Stimulated activated CD8-positive, alpha-beta memory T cell treated with anti-CD3 and anti-CD28 coated beads, Interleukin-7, amount 100 ng/mL, for 1 hour (primary cell): ENCODE measurements at places on chromosomes 2 and 18.

GRCh38 chr18:71743634-71744033 lies 800.5 kb downstream of the CBLN2 start:
- DNase-seq, result no peak

- no peak for DNase-seq
Observed at GRCh38 chr2:47519604-47520301, 116.8 kb downstream of the MSH2 start.

GRCh38 chr2:159797225-159797542 lies 824 bp downstream of the CD302 start:
- no peak for DNase-seq

DNA sequence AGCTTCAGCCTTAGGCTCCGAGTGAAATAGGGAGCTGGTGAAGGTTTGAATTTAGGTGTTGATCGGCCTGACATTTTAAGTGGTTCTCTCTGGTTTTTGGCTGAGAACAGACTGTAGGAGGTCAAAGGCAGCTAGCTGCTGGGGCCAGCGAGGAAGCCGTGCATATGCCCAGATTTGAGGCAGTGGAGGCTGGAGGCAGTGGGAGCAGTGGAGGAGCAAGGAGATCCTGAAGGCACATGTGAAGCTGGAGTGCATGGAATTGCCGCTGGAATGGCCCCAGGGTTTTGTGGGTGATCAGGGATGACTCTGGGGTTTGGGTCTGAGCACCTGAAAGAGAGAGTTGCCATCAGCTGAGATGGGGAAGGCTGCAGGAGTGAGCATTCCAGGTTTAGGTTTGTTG lies 25.1 kb downstream of the STEAP3 start:
- DNase-seq, result no peak

GRCh38 chr2:127606625-127607398 lies 39.1 kb upstream of the GPR17 start:
- no peak for DNase-seq

DNA sequence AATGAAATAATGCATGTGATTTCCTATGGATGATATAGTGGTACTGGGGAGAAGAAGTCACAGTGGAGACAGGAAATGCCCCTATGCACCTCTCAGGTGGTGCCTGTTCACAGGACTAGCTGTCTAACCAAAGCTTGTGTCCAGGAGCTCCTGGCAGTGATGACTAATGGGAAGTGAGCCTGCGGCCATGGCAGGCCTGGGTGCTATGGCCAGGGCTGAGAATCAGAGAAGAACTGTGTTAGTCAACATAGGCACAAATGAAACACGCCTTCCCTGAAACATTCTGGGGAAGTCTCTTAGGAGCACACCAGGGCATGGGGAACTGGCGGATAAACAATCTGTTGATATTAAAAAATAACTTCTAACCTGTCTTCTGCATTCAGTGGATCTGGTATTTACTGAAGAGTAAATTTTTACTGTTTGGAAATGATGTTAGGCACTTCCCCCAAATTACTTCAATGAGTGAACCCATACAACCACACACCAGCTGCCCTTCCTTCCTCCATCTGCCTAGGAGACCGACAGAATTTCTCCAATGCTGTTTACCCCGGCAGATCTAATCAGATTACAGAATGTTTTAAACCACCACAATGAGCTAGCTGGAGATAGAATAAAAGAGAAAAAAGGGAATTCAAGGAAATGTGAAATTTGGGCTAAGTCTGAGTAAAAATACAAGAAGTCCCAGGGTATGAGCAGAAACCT lies 67.4 kb downstream of the MEP1B start:
- DNase-seq, result no peak

DNA sequence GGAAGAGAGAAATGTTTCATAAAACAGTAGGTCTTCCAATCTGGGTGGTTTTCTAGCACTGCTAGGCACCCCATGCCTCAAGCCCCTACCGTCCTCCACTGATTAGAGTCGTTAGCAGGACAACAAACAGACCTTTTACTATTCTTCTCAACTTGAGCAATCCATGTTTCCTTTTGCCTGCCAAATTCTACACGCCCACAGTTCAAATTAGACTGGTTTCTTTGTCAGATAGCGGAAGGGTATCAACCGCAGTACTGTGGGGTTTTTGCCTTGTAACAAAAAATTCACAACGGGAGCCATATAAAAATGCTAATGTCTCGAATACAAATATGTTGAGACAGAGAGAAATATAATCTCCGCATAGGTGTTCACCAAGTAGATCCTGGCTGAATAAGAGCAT lies 59.9 kb downstream of the VIT start:
- DNase-seq, result no peak

DNA sequence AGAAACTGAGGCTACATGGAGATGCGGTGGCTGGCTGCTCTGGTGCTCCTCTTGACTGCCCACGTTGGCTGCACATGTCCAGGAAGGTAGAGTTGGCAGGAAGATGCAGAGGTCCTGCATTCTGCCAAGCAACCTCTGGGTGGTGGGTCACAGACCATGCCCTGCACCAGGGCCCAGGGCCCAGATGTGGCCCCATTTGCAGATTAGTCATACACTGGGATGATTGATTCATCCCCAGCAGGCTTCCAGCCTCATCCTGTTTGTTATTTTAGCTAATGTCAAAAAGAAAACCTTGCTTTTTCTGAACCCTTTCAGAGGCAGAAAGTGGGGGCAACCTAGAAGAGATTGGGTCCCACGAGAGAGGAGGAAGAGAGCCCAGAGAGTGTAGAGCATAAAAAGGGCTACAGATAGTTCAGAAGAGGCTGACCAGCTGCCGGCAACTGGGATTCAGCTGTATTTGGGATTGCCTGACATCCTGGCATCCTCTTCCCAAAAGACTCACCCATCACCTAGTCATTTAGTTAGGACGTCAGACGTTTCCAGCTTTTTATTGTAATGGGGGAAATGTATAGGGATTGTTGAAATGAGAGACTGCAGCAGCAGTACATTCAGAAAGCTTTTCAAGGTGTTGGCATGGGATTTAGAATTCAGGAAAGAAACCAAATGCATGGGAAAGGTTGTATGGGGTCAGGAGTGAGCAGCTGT lies 101.9 kb downstream of the CTIF start:
- DNase-seq, result no peak

- no peak for DNase-seq
Observed at GRCh38 chr2:240227538-240228428, 87.3 kb upstream of the OTOS start.

GRCh38 chr2:237456200-237456843 lies 30.7 kb upstream of the MLPH start:
- no peak for DNase-seq

DNA sequence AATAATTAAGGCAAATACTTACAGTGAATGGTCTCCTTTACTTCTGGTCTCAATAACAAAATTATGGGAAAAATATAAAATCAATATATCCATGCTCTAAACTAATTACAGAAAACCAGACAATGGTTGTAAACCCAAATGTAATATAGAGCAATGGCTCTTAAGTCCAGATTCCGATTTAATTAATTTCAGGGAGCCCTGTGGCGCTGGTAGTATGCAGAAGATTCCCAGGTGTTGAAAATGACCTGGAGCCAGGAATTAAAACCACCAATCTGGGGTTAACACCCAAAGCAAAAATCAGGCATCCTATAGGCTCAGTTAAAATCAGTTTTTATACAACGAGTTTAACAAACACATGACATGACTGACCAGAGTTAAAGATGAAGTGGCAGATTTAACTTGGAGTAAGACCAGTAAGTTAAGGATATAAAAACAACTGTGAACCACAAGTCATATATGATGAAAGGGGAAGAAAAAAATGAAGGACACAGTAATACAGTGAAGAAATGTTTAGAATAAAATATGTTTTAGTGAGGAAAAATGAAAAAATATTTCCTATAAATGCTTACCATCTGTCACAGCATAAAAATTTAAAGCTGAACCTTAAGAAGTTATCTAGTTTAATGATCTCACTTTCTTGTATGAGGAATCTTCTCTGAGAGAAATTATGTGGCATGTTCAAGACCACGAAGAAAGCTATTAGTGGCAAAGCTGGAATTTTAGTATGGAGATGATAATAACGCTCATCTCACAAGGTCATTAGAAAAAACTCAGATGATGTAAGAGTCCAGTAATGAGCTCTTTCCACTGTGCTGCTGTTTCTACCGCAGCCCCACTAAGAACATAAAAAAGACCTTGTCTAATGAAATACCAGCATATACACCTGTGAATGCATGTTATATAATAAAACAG lies 45.8 kb upstream of the FLACC1 start:
- DNase-seq, result no peak

DNA sequence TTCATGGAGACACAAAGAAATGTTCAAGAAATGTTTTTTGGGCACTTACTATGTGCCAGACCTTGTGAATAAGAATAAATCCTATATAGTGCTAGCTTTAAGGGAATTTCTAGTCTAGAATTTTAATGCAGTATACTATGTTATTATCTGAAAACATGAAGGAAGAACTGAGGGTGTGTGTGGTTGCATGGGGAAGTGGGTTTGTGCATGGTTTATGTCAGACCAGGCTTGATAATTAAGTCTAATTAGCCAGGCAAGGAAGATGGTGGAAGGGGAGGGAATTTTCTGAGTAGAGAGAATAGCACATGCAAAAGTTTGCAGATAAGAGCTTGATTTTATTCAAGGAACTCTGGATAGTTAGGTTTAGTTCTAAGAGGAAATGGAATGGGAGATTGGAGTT lies 6.5 kb downstream of the RBBP8 start:
- no peak for DNase-seq

- no peak for DNase-seq
Observed at GRCh38 chr2:1226766-1227165, 186.5 kb upstream of the TPO start.

DNA sequence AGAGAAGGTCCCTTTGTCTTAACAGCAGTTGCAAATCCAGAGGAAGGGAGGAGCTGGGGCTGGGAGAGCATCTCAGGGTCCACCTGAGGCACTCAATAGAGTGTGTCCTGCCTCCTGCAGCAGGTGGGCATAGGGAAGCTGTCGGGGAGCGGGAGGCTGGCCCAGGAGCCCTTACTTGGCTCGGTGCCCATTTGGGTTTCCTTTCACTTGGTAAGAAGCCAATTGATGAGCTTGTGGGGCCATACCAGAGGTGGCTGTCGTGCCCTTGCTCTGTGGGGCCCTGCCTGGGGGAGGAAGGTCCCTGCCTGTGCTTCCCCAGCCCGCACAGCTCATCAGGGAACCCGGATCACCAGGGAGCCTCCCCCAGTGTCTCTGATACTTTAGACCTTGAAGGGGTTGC lies 229.7 kb downstream of the DYSF start:
- no peak for DNase-seq

GRCh38 chr2:189336276-189336975 lies 104.8 kb upstream of the WDR75 start:
- DNase-seq, result no peak
